CD4-positive, alpha-beta T cell treated with Interleukin-4 for 1 hour (primary cell): ENCODE measurements at places on chromosomes 13 and 19.

DNA sequence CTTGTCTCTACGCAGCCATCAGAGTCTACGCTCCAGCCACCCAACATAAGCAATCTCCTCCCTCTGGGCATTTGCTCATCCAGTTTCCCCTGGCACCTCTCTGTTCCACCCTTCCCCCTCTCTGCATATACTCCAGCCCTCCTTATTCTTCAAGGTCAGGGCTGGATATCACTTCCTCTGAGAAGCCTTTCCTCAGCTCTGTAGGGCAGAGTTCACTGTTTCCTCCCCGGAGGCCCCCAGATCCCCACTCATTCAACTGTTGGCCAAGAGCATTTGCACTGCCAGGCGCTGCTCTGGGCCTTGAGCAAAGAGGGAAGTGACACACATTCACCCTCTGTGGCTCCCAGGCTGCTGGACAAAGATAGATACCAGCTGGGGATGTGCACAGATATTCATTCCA lies 3.3 kb downstream of the FCGRT start:
- DNase-seq = peak; percentile 61

DNA sequence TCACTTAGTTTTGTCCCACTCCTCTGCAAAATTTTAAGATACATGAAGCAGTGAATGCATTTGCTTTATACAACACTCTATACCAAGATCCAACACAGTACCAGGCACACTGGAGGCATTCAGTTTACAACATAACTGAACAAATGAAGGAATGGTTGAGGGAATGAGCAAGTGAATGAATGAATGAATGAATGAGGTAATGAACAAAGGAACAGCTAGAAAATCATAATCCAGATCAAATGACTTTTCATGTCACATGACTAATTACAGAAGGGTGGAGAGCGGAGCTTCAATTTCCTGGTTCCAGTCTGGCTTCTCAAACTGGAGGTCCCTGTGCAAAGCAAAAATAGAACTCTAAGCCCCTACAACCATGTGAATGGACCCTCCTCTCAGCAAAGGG lies 16.7 kb downstream of the TBC1D4 start:
- no peak for DNase-seq

GRCh38 chr13:48009284-48009683 lies 8.2 kb upstream of the SUCLA2 start:
- no peak for DNase-seq

DNA sequence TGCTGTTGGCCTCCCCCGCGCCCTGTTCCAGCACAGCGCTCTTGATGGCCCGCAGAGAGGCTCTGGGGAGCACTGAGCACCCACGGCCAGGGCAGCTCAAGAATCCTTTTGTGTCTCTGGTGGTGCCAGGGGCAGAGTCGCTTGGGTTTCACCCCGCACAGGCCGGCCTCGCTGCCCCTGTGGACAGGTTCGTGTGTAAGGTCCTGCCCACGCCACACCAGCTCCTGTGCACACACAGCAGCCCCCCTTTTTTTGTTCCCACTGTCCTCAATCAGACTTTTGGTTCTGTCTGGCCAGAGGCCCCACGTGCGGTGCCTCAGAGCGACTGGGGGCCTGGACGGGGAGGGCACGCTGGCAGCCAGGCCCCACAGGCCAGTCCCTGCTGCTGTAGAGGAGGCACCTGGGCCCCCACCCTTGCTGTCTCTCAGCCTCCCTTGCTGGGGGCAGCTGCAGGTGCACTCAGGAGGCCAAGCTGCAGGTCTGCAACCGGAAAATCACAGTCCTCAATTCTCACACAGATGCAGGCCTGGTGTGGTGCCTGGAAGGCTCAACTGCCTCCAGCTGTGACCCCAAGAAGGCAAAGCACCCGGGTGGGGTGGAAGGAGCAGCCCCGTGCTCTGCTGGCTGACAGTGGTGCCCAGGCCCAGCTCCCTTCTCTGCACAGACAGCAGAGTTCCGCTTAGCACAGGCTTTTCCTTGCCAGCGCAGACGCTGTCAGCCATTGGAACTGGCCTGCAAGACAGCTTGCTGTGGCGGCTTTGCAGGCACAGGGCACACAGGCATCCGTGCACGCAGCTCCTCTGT lies 12.6 kb upstream of the F7 start:
- DNase-seq = no peak

DNA sequence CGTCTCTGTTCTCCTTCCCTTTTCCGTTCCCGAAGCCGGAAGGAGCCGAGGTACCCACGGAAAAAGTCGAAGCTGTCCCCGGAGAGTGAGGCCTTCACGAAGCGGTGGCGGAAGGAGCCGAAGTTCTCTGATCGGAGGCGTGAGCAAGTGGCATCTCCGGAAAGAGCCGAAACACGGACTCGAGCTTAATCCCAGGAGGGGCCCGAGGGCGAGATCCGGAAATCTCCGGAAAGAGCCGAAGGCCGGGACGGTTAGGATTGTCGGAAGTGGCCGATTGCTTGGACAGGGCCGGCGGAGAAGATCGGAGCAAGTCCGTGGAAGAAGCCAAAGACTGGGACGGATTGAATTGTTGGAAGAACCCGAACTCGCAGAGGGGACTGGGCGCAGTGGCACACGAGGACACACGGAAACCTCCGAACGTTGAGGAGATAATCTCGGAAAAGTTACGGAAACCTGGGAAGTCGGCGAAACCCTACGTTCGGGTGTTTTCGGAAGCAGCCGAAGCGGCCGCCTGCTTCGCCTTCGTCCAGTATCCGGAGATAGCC lies 440 bp upstream of the U2AF2 start:
- peak; percentile 100 for DNase-seq

DNA sequence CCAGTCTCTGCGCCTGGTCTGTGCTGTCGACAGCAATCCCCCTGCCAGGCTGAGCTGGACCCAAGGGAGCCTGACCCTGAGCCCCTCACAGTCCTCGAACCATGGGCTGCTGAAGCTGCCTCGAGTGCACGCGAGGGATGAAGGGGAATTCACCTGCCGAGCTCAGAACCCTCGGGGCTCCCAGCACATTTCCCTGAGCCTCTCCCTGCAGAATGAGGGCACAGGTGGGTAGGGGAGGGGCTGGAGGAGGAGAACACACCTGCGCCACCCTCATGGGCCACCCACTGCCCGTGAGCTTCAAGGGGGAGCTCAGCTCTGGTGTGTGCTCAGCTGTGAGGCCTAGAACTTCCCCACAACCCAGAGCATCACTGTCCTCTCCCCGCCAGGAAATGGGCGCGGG lies 38.6 kb upstream of the CD33 start:
- DNase-seq = no peak

DNA sequence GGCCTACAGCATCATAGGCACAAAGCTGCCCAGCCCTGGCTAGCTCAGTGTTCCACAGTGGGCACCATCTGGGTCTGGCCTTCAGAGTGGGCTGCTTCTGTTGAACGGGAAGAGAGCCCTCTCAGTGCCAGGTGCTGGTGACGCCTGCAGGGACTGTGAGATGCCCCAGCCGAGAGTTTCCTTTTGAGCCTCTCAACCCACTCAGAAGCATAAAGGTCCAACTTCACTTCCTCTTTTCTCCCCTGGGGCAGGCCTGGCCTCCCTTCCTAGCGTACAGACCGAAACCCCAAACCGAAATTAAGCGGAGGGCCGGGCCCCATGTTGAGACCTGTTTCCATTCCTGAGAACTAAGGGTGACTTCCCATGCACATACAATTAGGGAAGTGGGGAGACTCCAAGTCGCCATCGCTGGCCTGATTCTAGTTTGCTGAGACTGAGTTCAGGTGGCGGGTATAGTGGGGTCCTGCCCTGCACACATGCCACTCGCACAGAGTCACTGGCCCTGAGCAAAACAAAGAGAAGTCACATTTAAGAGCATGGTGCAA lies 6.9 kb downstream of the RAB8A start:
- peak; percentile 56 for DNase-seq

- DNase-seq = peak; percentile 42
These were observed 3.3 kb downstream of the OR10H1 start for GRCh38 chr19:15812060-15812722.

DNA sequence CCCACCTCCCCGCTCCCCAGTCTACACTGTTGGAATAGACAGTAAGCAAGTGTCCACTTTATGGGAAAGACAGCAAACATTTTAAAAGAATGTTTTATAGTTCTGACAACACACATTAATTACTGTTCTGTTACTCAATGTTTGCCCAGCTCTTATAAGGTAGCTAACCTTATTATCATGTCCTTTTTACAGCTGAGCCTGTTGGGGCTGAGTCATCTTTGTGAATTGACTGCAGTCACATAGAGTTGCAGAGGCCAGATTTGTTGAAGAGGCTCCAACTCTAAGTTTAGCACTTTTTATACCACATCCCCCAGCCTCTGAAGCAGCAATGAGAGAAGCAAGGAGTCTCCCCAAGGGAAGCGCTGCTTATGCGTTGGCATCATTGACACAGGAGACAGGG lies 76.2 kb downstream of the C13orf42 start:
- DNase-seq = no peak

- DNase-seq = no peak
These were observed 912 bp upstream of the TUBA3C start for GRCh38 chr13:19182536-19182935.

DNA sequence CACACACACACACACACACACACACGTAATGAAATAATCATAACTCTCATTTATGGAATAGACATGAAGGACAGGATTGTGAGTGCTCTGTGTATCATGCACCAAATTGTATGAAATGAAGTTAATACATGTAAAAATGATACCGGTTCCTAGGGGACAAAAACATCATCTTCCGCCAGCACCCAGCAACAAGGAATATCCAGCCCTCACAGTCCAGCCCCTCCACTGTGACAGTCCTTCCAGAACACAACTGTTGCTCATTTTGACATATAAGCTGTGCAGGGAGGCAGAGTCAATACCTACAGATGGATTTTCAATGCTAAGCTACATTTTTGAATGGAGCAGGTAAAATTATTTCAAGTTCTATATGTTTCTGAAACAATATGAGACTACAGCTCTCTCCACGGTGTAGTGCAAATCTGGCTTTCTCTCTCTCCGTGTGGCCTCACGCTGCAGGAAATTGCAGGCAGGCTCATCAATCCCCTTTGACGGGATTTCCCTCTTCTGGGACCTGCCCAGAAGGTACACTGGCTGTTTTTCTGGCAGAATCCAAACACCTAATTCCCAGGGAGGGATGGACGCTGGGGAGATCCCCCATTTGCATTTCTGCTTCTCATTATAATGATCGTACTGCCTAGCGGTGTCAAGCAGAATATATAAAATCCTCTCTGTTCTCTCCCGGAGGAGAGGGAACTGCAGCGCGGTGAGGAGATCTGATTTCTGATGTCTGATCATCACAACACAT lies 494.0 kb downstream of the LIG4 start:
- DNase-seq = no peak

DNA sequence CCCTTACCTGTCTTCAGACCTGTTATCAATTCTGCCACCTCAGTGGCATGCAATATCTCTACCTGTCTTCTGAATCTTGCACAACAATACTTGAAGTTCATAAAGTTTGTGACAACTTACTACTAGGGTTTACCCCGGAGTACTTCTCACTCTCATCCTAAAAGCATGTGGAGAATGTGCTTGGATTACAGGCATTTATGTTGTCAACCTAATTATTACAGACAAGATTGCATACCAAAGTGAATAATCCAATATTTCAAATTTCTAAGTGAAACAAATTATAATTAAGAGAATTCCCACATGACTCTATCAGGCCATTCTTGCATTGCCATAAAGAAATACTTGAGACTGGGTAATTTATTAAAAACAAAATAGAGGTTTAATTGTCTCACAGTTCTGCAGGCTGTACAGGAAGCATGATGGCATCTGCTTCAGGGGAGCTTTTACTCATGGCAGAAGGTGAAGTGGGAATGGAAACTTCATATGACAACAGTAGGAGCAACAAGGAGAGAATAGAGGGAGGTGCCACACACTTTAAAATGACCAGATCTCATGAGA lies 661.0 kb upstream of the SPRY2 start:
- no peak for DNase-seq

- DNase-seq = no peak
These were observed 101.5 kb downstream of the DPF1 start for GRCh38 chr19:38122402-38123093.

DNA sequence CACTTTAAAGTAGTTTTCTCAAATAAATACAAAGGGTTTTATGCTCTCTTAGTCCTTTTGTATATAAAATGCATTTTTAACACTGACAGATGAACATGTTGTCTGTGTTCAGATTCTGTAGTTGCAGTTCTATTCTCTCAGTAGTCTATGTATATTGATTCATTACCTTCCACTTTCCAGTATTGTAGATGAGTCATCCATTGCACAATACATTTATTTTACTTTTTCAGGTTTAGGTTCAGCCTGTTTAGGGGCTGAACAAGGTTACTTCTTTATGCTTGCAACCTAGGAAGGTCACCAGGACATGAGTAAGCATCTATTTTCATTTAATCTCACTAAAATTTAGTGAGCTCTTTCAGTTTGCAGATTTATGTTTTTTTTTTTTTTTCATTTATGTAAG lies 173.6 kb downstream of the NALCN start:
- DNase-seq = no peak

DNA sequence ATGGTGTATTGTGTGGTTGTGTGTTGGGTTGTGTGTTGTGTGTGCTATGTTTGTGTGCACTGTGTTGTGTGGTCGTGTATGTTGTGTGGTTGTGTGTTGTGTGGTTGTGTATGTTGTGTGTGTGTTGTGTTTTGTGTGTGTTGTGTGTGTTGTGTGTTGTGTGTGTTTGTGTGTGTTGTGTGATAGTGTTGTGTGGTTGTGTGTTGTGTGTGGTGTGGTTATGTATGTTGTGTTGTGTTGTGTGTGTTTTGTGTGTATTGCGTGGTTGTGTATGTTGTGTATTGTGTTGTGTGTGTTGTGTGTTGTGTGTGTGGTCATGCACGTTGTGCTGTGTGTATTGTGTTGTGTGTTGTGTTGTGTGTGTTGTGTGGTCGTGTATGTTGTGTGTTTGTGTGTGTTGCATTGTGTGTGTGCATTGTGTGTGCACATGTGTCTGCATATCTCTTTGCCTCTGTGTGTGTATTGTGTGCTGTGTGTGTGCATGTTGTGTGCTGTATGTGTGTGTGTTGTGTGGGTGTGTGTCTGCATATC lies 2.9 kb downstream of the C3 start:
- no peak for DNase-seq

DNA sequence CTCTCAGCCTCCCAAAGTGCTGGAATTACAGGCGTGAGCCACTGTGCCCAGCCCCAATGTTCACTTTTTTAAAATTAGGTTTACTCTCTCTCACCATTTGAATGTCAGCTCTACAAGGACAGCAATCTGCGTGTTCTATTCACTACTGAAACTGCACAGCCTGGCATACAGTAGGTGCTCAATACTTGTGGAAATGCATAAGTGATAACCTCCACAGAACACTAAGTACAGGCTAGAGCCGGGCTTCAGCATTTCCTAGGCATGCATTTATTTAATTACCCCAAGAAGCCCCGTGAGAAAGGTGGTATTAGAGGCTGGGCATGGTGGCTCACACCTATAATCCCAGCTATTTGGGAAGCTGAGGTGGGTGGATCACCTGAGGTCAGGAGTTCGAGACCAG lies 33.1 kb upstream of the TNFAIP8L1 start:
- DNase-seq = no peak
